ENCODE measurements at places on chromosomes 3 and 15.

GRCh38 chr15:40290918-40291574 is 8.2 kb upstream of the ANKRD63 start:
- no peak for DNase-seq

DNA sequence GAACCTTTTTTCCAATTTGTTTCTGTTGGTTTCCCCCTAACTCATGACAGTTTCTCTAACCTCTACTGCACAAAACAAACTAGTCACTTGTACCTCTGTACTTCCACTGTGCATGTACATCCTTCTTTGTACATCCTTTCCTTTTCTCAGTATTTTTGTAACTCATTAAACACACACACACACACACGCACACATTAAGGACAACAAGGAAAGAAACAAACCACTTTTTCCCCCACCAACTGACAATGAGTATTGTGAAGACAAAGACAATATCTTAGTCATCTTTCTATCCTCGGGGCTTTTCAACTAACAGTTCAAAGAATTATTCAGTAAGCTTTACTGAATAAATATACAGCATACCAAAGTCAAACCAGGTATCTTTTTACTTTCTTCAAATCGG is 170.5 kb downstream of the VPS13C start:
- no peak for DNase-seq

DNA sequence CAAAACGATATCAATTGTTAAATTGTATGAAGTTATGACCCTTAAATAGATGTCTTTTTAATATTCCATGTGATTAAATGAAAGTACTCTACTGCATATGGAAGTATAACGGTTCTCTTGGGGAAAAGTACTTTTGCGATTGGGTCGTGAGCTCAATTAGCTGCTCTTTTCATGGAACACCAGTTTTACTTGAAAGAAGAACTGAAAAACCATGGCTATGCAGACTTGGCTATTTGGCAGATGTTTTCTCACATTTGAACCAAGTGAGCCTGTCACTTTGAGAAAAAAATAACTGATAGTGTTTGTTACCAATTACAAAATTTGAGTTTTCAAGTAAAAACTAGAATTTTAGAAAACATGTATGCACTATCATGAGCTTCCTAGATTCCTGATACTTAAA is 5.9 kb upstream of the INAFM2 start:
- no peak for DNase-seq

GRCh38 chr3:16801223-16801622 is 83.5 kb upstream of the PLCL2 start:
- DNase-seq = peak; percentile 85

- peak; percentile 72 for DNase-seq
Measured at GRCh38 chr15:72319360-72319984, 485 bp downstream of the CELF6 start.

- DNase-seq = no peak
Measured at GRCh38 chr3:43363621-43364266, 77.4 kb downstream of the SNRK start.

- no peak for DNase-seq
Measured at GRCh38 chr3:4447295-4447999, 19.6 kb downstream of the SUMF1 start.

- DNase-seq = no peak
Measured at GRCh38 chr3:42696356-42697288, 6.0 kb downstream of the HHATL start.

- DNase-seq = no peak
Measured at GRCh38 chr3:38837358-38837757, 21.3 kb upstream of the SCN10A start.

DNA sequence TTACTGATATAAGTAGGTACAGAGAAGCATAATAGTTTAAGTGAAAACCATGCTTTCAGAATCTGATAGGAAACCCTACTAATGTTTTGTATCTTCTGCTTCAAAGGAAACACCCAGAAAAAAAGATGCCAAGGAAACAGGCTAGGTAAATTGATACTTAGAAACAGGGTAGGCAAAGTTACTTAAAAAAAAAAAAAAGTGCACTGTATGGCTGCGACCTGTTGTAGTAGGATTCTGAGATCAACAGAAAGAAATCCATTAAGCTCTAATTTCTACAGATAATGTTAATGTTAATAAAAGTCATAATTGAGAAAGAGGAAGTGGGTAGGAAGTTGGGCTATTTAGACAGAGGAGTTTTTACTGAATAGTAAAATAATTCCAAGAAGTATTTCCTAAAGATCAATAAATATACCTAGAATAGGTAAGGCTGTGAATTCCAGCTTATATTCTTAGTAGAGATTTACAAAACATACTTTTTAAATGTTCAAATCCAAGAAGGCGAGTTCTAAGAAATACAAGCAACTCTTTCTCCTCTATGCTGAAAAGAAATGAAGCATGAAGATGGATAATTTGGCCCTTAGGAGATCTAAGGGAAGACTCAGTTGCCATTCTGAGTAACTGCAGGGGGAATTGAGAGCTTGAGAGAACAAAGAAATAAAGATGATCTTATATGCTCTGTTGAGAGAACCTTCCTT is 24.1 kb upstream of the STT3B start:
- DNase-seq = no peak

DNA sequence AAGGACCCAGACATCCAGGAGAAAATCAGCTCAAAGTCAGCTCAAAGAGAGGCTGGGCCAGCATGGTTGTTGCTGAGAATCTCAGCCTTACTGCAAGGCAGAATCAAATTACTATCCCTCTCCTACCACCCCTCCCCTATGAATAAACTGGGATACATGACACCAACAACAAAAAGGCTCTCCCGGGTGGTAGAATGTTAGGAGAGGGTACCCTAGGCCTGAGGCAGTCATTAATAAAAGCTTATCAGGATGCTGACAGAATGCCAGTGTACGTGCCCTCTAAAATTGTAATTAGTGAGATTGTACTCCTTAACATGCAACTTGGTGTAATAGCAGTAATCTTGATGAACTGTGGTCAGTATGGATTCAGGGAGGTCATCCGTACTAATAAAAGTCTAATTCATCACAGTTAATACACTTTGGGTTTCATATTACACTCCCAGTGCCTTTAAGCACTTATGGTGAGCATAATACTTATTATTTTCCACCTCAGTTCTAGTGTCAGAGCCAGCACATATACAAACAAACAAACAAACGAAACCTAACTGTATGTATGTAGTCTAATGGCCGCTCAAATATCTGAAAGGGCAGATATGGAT is 76.5 kb downstream of the B3GALNT1 start:
- no peak for DNase-seq

DNA sequence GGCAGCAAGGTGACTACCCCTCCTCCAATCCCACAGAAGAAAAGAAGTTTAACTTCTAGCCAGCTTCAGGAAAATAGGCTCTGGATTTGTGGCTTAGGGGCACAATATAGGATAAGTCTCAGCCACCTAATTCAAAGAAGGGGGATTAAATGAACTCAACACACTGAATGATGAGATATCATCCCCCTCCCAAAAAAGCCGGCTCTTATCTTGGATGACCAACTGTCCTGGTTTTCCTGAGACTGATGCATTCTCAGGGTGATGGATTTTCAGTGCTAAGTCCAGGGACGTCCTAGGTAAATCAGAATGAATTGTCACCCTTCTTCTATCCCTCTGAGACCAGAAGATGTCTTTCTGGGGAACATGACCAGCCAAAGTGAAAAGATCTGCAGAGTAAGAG is 487.0 kb upstream of the PROK2 start:
- no peak for DNase-seq

DNA sequence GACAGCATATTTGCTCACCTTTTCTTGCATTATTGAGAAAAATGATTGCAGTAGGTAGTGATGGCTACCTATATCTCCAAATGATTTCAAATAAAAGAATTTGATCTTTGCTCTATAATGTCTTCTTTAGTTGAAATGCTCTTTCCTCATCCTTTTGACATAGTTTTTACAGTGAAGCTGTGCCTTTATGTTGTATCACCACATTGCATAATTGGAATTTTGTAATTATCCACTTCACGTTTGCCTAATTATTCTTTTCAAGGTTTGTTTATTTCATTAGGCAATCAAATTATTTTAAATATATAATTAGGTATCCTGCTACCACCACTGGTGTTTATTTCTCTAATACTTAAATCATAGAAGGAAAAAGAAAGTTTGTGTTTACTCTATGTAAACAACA is 21.3 kb upstream of the P2RY13 start:
- DNase-seq = no peak

- DNase-seq = peak; percentile 44
Measured at GRCh38 chr3:52742418-52743041, 28.2 kb downstream of the NEK4 start.

DNA sequence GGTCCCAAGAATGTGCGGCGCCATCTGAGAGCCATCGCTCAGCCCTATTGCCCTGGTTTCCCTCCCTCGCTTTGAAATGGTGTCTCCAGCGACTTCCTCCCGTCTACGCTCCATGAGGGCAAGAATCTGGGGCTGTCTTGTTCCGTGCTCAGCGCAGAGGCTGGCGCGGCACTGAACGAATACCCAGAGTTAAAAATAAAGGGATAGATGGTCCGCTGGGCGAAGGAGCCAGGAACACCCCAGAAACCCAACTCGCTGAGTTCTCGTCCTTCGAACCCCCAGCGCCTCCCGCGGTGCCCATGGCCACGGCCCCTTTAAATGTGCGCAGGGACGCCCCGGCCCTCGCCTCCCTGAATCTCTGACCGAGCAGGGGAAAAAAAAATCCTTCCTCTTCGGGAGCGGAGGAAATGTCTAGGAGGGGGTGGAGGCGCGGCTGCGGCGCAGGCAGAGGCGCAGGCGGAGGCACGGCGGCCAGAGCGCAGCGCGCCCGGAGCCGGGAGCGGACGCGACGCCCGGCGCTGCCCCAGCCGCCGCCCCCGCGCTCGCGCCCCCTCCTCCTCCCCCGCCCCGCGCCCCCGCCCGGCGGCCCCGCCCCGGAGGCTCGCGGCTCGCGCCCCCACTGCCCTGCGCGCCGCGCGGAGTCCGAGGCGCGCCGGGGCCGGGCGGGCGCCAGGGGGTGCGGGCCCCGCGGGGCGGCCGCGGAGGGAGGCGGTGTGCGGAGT is 8.5 kb upstream of the FGD5 start:
- DNase-seq = no peak

GRCh38 chr3:54954022-54954421 is 26.2 kb upstream of the LRTM1 start:
- no peak for DNase-seq

DNA sequence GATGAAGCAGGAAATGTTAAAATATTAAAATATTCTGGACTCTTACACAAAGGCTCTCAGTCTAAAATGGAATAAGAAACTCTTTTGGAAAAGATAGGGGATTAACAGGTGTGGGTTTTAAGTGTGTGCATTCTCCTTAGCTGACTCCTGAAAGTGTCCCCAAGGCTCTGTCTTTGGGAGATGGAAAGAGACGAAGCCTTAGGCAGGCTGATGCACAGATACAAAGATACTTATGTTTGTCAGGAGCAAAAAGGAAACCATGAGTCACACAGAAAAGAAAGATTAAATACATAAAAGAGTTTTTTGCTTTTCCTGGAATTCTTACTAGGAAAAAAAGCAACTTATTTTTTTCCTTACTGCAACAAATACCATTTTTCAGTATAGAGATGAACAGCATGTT is 23.8 kb upstream of the ABI3BP start:
- DNase-seq = no peak

GRCh38 chr3:61912158-61912557 is 350.8 kb downstream of the PTPRG start:
- DNase-seq = no peak

- DNase-seq = no peak
Measured at GRCh38 chr3:72797773-72798543, 50.3 kb downstream of the SHQ1 start.

- no peak for DNase-seq
Measured at GRCh38 chr15:100108346-100108745, 233.4 kb downstream of the ADAMTS17 start.

DNA sequence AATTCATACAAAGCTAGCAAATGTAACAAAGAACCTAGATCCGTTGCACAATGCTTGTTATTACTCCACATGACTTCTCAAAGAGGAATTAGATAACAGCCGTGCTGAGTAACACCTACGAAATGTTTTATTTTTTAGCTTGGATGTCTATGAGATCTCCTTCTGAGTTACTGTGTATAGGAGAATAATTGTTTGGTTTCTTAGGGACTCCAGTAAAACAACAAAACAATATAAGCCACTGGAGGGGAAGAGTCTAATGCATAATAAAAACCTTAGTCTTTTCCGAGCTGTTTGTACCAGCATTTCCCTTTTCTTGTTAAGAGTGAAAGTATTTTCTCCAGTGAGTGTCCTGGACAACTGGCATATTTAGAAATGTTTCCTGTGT is 15.6 kb downstream of the SNAP23 start:
- peak; percentile 46 for DNase-seq

DNA sequence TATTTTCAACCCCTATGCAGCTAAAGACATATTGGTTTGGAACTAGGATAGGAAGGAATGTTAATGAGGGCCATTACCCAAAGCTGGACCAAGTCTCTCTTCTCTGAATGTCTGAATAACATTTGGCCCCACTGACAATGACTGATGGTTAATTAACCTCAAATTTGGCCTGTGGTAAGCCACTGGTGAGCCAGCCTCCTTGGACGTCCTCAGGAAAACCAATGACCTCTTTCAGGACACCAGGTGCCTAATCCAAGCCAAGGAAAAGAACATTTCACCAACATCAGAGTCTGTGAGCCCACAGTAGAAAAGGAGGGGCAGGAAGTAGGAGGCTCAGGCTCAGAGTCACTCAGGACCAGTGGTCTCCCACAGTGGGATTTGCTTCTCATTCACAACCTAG is 56.4 kb upstream of the ETV5 start:
- DNase-seq = no peak
